ENCODE measurements at places on chromosomes 11 and 22. TPM values are rescaled to one million over a fixed set of nuclear protein-coding genes. Genes with fewer than 3 reads are reported as not detected.
A peak's percentile ranks its signal among the peaks of the same experiment; 100 is the strongest.

DNA sequence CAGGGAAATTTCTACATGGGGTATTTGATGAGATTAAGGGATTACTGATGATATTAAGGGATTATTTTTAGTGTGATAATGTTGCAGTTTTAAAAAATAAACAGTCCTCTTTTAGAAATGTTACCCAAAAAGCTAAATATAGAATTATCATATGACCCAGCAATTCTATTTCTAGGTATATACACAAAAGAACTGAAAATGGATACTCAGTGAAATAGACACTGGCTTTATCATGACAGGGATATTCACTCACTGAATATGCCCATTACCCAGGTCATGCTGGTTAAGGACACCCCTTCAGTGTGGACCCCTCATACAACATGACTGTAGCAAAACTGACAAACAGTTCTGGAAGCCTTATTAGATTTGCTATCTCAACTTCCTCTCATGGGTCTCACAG is 27.8 kb downstream of the USP28 start:
- DNase-seq, result no peak

Gene HSCB
- total RNA-seq, result 11.2 TPM

Gene CACNA1I
- total RNA-seq, result under 0.01 TPM

Gene LMO2
- total RNA-seq, result under 0.01 TPM

GRCh38 chr22:45612940-45613339 is 58.7 kb upstream of the ATXN10 start:
- DNase-seq, result no peak

- peak; percentile 87 for DNase-seq
Measured at GRCh38 chr11:63961608-63962412, 12.6 kb upstream of the COX8A start.

Gene CRYAB
- total RNA-seq, result 11.0 TPM

Gene C11orf86
- total RNA-seq, result not detected

Measured in fibroblast of villous mesenchyme (primary cell).